ENCODE measurements at places on chromosomes 12 and 14.

DNA sequence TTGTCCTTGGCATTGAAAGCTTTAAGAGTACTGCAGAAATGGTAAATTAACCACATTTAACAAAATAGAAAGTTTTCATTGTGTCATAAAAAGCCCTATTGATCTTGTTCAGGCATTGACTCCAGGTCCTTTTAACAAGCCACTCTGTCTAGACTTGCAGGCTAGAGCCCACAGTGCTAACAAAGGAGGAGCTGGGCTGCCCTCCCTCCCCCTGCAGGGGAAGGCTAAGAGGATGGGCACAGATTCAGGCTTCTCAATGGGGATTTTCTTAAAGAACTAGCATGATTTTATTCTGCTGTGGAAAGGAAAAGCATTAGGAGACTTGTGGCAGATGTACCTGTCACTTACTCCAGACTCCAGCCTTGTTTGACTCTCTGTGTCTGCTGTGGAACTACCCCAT, 463.6 kb downstream of the NRXN3 start:
- no peaks in the 10 kb centered on the region for H3K27me3 ChIP-seq
- H3K4me1 ChIP-seq: no peaks in the 10 kb centered on the region
- no peak overlapping the region for H3K27ac ChIP-seq

DNA sequence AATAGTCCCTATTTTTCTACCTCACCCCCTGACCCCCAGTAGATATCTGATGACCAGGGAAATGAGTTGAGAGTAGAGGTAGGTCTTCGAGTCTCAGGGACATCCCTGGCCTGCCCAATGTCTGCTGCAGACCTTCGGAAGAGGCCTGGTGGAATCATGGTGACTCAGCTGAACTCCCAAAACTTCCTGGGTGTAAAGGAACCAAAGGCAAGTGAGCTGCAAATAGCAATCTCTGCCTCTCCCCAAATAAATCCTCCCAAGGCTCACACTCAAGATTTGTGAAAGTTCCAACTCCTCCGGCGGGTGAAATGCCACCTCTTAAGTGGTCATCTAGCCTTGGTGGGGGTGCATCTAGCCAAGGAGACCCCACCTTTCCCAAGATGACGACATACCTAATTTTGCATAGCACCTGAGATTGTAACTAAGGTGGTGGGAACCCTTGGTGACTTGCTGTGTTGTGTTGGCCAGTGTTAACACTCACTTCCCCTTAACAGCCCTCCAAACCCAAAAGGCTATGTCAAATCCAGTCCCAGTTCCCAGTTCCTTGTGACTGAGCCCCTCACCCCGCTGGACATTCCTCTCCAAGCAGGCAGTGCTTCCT, 6.3 kb downstream of the ZFP36L1 start:
- H3K36me3 ChIP-seq: peaks cover 18% of the 10 kb centered on the region
- DNase-seq: no peak
- peak overlapping the region; percentile 68 for H3K27ac ChIP-seq
- peaks cover 18% of the 10 kb centered on the region for H3K4me1 ChIP-seq

DNA sequence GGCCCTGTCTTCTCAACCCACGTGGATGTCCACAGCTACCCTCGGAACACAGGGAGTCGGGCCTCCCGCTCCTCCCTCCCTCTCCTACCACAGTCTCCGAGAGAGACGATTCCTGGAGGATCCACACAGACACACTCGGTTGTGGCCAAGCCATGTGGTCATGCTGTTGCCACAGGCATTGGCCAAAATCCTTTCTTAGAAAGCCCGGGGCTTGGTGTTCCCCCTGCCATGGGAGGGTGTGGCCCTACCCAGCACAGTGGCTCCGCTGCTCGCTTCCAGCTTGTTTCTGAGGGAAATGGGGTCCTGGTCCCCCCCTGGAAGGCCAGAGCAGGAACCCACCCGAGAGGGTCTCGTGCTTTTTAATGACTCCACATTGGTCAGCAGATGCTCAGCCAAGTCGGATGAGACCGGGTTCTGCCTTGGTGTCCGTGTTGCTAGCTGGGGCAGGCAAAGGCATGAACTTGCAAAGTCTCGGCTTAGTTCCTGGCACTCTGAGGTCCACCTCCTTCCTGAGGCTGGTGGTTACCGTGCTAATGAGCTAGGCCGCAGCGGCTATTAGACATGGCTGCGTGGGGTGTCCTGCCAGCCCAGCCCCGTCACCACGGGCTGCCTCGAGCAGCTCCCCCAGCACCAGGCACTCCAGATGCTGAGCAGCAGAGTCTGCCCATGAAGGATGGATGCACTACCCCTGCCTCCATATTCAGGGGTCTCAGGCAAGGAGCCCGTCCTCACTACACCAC, 46.8 kb upstream of the MEG3 start:
- H3K27me3 ChIP-seq: no peaks in the 10 kb centered on the region
- no peaks in the 10 kb centered on the region for H3K36me3 ChIP-seq
- H3K27ac ChIP-seq: no peak overlapping the region
- H3K4me3 ChIP-seq: no peak overlapping the region

DNA sequence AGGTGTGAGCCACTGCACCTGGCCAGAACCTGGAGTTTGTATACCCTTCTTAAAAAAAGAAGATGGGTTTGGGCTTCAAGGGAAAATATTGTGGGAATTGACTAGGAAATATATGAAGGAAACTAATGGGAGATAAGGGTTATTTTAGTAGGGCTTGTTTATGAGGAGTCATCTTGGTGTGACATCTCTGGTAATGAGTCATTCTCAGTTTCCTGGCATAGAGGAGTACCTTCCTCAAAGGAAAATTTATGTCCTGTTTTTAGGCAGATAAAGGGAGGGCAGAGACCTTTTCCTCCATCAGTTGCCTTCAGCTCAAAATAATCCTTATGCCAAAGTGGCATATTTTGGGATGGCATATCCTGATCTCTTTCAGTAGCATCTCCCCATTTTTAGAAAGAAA, 30.6 kb upstream of the NFKBIA start:
- H3K4me1 ChIP-seq: peaks cover 2% of the 10 kb centered on the region
- DNase-seq: no peak
- no peak overlapping the region for H3K27ac ChIP-seq

- H3K27me3 ChIP-seq: peaks cover 3% of the 10 kb centered on the region
- DNase-seq: no peak
- no peak overlapping the region for H3K27ac ChIP-seq
- H3K4me3 ChIP-seq: no peak overlapping the region
- no peaks in the 10 kb centered on the region for H3K4me1 ChIP-seq
- no peaks in the 10 kb centered on the region for H3K36me3 ChIP-seq
Measured at GRCh38 chr12:131452444-131452860, 258.4 kb upstream of the SFSWAP start.

- 0 out of 2 replicates have a peak, but pooled peaks cover 2% of the 10 kb centered on the region for H3K4me1 ChIP-seq
- H3K36me3 ChIP-seq: no peaks in the 10 kb centered on the region
- no peak overlapping the region for H3K4me3 ChIP-seq
- no peak overlapping the region for H3K27ac ChIP-seq
- no peak for DNase-seq
Measured at GRCh38 chr12:57133916-57134315, 5.6 kb downstream of the LRP1 start.

DNA sequence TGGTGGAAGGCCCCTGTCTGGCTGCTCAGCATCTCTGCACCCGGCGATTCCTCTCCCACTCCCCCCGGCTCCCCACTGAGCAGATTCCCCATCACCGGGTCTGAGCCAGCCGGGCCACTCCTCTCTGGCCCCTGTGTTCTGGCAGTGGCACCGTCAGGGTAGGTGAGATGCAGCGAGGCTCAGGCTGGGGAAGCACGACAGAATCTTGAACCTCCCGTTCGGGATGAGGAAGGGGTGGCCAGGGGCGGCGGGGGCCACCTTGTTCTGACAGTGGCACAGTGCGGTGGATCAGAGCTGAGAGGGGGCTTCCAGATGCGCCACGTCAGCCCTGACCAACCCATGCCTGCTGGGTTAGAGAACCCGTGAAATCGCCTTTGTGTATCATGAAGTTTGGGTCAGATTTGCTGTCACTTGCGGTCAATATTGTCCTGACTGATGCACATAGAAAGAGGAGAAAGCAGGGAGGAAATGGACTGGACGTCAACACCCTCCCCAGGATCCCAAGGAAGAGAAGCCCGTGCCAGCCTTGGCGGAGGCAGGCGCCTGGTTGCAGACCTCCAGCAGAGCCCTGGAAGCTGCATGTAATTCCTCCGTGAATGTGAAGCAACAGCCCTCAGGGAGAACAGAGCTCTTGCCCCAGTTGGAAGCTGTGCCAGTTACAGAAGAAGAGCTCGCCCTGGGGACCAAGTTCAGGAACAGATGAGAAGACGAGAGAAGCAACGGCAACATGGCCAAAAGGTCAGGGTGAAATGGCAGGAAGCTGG, 137.1 kb upstream of the SFSWAP start:
- no peak for DNase-seq
- H3K27ac ChIP-seq: no peak overlapping the region
- H3K4me1 ChIP-seq: no peaks in the 10 kb centered on the region
- no peaks in the 10 kb centered on the region for H3K36me3 ChIP-seq

- H3K4me1 ChIP-seq: no peaks in the 10 kb centered on the region
- no peak overlapping the region for H3K27ac ChIP-seq
Measured at GRCh38 chr12:11769723-11770514, 120.4 kb downstream of the ETV6 start.

GRCh38 chr12:25332143-25332542, 81.4 kb upstream of the KRAS start:
- DNase-seq: no peak
- no peaks in the 10 kb centered on the region for H3K4me1 ChIP-seq
- peaks cover 11% of the 10 kb centered on the region for H3K27me3 ChIP-seq
- H3K27ac ChIP-seq: no peak overlapping the region

DNA sequence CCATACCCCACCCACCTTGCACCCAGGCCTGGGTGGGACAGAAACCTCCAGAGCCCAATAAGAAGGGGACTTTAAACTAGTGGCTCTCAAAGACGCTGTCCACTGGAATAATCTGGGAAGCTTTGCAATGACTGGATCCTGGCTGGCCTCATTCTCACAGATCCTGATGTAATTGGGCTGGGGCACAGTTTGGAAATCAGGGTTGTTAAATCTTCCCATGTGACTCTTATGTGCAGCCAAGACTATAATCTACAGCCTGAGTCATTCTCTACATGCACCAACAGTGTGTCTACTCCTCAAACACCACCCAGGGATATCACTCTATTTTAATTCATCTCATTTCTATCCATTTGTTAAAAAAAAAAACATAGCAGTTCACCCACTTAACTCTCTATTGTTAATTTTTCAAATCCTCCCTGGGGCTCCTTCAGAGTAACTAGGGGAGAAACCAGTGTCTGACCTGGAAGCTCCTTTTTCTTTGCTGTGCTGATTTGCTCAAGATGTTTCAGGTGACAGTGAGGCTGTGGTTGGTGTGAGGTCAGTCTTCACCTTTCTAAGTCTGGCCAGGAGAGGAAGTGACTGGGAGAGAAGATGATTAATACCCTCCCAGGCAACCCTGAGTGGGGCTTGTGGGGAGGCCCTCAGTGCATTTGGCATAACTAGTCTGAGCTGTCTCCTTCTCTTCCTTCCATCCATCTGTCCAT, 211.6 kb upstream of the SFSWAP start:
- H3K4me1 ChIP-seq: no peaks in the 10 kb centered on the region
- no peak overlapping the region for H3K27ac ChIP-seq
- peaks cover 6% of the 10 kb centered on the region for H3K27me3 ChIP-seq

- H3K27ac ChIP-seq: no peak overlapping the region
- no peaks in the 10 kb centered on the region for H3K4me1 ChIP-seq
- H3K27me3 ChIP-seq: no peaks in the 10 kb centered on the region
- H3K4me3 ChIP-seq: no peak overlapping the region
Measured at GRCh38 chr12:13036881-13037280, 7.3 kb upstream of the FAM234B start.

GRCh38 chr12:26701604-26702215, 131.3 kb downstream of the ITPR2 start:
- DNase-seq: no peak
- no peak overlapping the region for H3K27ac ChIP-seq
- H3K36me3 ChIP-seq: no peaks in the 10 kb centered on the region
- peaks cover 14% of the 10 kb centered on the region for H3K4me1 ChIP-seq

Measured in Panc1 (cell line).